ENCODE measurements at places on chromosomes 4 and X.

GRCh38 chr4:121053601-121054143 lies 18.7 kb downstream of the NDNF start:
- no peak for DNase-seq

- no peak for DNase-seq
Measured at GRCh38 chr4:89026542-89026941, 30.4 kb downstream of the FAM13A start.

GRCh38 chrX:12329476-12329875 lies 191.2 kb downstream of the FRMPD4 start:
- DNase-seq: no peak

- DNase-seq: no peak
Measured at GRCh38 chr4:102734116-102734515, 26.7 kb downstream of the MANBA start.

- DNase-seq: no peak
Measured at GRCh38 chrX:125436855-125437254, 117.2 kb downstream of the TEX13C start.

DNA sequence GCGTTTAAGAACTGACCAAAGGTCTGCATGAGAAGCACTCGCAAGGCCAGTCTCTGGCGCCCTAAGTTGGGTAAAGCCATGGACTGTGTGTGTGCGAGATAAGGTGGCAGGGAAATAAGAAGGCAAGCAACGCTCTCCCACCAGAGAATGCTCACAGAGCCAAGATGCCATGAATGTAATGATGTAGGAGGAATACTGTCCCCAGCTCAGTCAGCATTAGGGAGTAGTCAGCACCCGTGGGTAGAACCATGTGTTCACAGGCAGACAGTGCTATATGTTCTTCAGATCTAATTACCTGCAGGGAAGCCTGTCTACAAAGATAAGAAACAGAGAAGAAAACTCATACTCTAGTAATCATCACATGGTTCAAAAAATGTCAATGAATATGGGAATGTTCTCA lies 68.8 kb downstream of the SEC24D start:
- DNase-seq: no peak

DNA sequence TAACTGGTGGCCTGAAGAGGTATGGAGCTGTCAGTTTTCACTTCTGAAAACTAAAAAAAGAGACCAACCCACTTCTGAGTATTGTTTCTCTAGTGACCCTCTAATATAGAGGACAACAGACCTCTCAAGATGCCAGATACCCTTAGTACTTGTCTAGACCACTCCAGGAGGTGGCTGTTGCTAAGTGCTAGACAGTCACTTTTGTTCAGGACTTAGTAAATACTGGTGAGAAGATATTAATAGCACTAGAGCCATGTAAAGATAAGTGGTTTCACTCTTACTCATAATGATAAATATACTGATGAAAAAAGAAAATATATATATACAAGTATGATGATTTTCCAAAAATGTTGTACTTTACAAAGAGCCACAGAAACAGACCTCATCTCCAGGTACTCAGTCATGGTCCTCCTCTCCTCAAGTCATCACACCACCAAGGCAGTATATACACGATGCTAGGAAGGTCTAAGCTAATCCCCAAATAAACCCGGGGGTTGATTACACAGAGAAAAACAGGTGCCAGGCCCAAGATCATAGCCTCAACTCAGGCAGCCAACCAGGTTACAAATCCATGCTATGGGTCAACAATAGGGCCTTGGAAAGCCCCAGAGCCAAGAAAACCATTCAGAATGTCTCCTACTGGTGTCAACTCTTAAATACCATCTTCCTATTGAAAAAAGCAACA lies 66.9 kb downstream of the ARHGEF9 start:
- DNase-seq: no peak

GRCh38 chrX:66015152-66015831 lies 24.6 kb downstream of the VSIG4 start:
- peak; percentile 28 for DNase-seq

- no peak for DNase-seq
Measured at GRCh38 chr4:4974727-4975126, 44.5 kb downstream of the CYTL1 start.

DNA sequence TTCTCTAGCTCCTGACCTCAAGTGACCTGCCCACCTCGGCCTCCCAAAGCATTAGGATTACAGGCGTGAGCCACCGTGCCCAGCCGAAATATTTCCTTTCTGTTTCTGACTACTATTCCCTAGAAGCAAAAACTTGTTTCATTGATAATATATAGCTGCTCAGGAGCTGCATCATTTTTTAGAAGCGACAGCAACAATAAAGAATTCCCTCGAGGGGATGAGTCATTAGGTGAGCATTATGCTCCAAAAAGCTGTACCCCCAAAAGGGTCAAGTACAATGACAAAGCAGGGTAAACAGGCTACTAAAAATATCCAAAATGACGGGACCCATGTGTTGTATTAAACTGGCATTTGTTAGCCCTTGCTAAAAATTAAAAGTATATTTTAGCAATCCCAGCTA lies 67.0 kb downstream of the RBM47 start:
- DNase-seq: no peak

DNA sequence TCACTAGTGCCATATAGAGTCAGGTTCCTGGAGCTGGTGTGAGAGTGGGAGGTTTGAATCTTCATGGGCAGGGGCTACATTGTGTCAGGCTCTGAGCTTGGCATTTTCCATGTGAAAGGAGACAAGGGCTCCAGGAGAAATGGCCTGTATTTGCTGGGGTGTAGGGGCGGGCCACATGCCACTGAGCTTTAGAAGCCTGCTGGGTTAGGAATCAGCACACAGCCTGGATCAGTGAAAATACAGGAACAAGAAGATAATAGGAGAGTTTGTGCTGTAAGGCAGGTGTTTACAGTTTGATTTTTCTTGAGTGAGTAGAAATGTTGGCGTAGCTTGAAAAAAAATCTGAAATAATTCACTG lies 35.4 kb downstream of the TBC1D14 start:
- no peak for DNase-seq

- DNase-seq: no peak
Measured at GRCh38 chrX:69178592-69178991, 13.3 kb upstream of the PJA1 start.

- no peak for DNase-seq
Measured at GRCh38 chr4:144574000-144574399, 72.0 kb upstream of the HHIP start.

- DNase-seq: no peak
Measured at GRCh38 chr4:110452546-110452945, 23.4 kb upstream of the ENPEP start.

GRCh38 chr4:165248102-165248501 lies 40.7 kb downstream of the KLHL2 start:
- DNase-seq: no peak

GRCh38 chr4:177282284-177282835 lies 27.3 kb upstream of the NEIL3 start:
- no peak for DNase-seq

DNA sequence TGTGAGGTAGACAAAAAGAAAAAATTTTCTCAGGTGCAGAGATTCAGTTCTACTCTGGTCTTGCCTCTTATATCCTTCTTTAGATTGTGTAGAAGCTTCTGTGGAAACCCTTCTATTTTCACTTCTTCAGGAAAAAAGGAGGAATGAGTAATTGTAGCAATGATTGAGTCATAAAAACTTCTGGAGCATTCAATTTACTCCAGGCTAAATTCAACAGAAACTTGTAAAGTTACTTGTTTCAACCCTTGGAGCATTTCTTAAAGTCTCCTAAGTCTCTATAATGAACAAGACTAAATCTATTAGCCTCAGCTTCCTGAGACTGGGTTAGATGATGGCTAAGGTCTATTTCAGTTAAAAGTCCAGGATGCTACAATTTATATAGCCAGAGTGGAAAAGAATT lies 29.9 kb downstream of the BOD1L1 start:
- DNase-seq: no peak

DNA sequence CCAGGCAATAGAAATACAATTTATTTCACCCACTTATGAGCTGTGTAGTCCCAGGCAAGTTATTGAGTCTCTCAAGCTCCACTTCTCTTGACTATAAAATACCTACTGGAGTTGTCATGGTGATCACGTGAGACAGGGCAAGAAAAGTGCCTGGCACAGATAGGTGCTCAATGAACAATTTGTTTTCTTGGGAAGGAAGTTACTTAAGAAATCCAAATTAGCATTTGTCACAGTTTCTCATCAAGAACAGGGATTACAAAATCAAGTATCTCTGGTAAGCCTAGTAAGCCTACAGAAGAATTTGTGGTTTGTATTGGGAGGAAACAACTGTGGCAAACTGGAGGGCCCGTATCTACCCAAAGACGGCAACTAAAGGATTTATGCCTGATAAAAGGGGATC lies 37.5 kb upstream of the RASGEF1B start:
- DNase-seq: no peak

GRCh38 chr4:7190691-7191545 lies 1.4 kb upstream of the SORCS2 start:
- DNase-seq: no peak

DNA sequence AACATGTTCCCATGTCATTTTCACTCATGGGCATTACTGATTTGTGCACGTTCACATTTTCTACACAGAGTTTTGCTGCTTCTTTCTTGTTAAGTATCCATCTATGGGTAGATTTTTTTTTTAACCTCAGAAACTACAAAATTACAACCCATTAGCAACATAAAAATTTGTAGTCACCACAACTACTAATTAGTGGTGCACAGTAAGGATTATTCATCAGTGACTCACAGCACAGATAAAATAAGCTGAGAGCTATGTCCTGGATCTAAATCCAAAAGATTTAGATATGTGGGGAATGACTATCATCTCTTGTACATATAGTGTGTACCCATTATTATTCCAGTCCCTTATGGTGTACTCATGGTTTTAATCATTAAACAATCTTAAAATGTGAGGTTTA lies 19.7 kb upstream of the AMELX start:
- no peak for DNase-seq

DNA sequence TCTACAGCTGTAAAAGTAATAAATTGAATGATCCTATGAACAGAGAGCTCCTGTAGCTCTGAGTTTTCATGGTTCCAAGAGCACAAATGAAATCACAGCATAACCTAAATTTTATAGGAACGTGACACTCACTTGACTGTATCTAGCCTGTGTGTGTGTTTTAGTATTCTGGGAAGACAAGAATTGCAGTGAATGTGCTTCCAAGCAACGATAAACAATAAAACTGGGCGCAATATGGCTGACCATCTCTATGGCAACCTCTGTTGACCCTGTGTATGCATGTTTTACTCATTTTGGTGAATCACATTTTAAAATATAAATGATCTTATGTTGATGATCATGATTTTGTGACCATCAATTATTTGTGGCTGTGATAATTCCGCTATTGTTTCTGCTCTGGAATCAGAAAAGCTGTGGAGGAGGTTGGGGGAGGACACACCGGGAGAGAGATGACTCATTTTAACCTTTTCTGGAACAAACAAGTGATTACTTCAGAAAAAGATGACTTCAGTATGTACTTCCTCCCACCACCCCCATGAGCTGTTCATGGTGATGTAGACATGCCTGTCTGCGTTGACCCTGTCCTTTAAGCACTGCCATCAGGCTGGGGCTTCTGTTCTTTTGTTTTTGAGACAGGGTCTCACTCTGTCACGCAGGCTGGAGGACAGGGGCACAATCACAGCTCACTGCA lies 31.8 kb downstream of the USP11 start:
- no peak for DNase-seq

- DNase-seq: no peak
Measured at GRCh38 chr4:116438417-116438816, 647.0 kb downstream of the TRAM1L1 start.

DNA sequence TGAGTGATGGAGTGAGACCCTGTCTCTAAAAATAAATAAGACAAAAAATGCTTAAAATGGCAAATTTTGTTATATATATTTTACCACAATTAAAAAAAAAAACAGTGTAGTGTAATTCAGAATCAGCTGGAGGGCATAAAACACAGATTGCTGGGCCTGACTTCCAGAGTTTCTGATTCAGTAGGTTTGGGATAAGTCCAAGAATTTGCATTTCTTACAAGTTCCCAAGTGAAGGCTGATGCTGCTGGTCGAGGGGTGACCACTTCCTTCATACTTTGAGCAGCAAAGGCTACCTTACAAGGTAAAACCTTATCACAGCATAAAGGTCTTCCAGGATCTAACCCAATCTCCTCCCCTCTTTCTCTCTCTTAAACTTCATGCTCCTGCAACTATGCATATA lies 40.7 kb downstream of the KLHL8 start:
- no peak for DNase-seq

DNA sequence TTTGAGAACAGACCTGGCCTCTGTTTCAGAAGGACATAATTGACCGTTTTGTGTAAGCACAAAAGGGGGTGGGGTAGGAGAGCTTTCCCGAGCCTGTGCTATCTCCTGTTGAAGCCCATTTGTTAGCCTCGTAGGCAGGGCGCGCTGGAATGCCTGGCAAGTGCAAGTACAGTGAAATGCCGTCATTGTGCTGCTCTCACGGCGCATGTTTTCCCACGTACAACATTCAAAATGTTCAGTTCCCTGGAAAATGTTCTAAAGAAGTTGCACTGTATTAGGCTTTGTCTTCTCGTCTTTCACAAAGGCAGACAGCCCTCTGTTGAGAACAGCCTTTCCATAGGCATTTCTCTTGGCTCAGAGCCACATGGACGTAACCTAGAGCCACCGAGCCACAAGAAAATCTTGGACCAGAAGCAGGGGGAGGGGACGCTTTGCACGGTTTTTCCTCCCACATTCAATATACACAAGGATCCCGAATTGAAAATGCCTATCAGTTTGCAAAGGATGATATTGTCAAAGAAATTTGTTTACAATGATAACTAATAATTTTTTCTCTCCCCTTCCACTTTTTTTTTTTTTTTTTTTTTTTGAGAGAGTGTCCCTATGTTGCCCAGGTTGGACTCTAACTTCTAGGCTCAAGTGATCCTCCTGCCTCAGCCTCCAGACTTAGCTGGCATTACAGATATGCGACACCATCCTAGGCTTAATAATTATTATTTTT lies 54.6 kb upstream of the RAPGEF2 start:
- DNase-seq: peak; percentile 36

GRCh38 chr4:102574317-102574716 lies 73.2 kb downstream of the NFKB1 start:
- no peak for DNase-seq

DNA sequence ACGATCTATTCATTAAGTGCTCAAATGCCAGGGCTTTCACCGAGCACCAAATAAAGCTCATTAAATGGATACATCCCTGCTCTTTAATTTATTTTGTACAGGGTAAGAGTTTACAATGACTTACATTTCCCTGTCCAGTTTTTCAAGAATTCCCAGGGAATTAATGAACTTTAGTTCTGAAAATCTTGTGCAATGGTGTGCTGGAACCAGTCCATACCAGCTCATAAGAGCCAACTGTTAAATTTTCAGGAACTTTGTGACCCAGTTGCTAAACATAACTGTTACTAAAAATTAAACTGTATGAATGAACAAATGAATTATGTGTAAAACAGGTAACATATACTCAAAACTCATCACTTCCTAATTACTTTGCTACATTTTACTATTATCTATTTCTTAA lies 191.7 kb upstream of the RASGEF1B start:
- DNase-seq: no peak

DNA sequence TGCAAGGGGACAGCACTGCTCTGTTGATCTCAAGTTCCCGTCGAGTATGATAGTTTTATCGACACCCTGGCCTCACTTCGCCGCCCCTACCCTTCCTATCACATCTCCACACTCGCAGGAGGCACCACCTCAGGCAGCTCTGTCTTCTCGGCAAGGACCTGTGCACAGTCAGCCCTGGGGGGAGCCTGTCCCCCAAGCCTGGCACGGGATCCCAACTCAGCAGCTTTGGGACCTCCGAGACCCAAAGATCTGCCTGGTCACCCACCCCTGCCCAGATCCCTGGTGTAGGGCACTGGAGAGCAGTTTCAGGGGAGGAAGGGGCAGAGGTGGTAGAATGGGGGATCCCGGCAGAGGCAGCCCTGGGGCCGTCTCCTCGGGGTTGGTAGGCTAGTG lies 18.0 kb upstream of the UBA1 start:
- DNase-seq: no peak

- no peak for DNase-seq
Measured at GRCh38 chrX:54237014-54237413, 54.0 kb upstream of the FAM120C start.
